Psoas muscle (tissue), 8 donors: ENCODE measurements at places on chromosomes 4 and X.
A peak's percentile ranks its signal among the peaks of the same experiment; 100 is the strongest.

- no peak for DNase-seq
Measured at GRCh38 chrX:96705905-96706304, 21.3 kb downstream of the DIAPH2 start.

DNA sequence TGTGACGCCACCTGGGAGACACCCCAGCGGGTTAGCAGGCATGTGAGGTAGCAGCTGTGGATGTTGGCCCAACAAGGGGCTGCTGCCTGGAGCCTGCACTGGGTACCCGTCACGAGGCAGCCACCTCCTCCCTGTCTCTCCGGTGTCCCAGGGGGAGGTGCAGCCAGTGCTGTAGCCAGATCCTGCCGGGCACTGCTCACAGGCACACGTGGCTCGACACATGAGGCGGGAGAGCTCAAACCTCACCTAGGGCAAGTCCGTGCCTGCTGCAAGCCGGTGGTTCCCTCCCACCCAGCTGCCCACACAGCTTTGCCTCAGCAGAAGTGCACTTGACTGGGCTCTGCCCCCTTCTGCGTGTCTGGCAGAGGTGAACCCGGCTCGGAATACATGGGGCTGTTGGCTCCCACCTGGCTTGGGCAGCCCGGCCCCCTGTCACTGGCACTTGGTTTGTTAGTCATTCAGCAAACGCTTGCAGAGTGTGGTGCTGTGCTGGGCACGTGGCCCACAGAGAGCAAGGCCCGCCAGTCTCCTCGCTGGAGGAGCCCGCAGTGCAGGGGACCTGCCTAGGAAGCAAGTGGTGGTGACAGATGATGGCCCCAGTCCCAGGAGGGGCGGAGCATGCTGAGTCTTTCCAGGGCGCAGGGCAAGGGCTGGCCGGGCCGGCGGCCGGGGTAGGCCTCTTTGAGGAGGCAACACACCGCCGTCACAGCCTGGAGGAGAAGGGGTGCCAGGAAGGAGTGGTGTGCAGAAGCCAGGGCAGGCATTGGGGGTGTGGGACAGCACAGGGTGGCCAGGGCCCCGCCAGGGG is 10.1 kb upstream of the SH3TC1 start:
- DNase-seq: peak; percentile 83

DNA sequence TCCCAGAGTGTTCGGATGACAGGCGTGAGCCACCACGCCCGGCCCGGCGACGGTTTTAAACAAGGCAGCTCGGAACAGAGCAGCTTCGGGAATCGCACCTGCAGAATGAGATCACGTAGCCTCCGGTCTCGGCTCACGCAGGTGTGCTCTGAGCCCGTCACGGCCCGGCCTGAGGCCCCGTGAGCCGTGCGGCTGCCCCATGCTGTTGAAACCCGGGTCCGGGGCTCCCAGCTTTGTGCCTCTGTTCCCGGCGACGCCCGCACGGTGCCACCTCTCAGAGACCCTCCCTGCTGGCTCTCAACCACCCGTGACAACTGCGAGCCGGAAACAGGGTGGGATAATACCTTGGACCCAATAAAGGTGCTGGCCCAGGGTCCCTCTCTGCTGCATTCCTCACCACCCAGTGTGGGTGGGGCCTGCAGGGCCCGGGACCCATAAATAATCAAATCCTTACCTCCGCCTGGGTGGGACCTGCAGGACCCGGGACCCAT is 13.4 kb upstream of the PLCXD1 start:
- DNase-seq: peak; percentile 27

DNA sequence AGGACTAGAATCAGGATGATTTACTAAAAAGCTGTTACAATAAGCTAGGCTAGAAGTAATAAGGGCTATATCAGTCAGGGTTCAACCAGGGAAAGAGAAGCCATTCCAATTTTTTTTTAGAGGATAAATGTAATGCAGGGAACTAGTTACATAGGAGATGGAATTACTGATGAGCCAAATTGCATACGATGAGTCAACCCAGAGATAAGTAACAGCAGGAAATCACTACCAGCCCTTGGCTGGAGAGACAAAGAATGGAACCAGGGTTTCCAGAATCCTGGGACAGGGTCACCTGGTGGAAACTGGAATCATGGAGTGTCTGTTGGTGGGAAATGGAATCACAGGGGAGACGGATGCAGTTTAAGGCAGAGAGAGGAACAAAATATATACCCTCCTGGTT is 13.1 kb upstream of the MAGEA4 start:
- no peak for DNase-seq

- no peak for DNase-seq
Measured at GRCh38 chr4:168955674-168956073, 54.4 kb downstream of the CBR4 start.

GRCh38 chr4:189773909-189774308 is 166.8 kb upstream of the FRG1 start:
- DNase-seq: no peak

GRCh38 chrX:24398766-24399165 is 38.3 kb downstream of the SUPT20HL1 start:
- no peak for DNase-seq

- no peak for DNase-seq
Measured at GRCh38 chr4:20251031-20251795, 492 bp upstream of the SLIT2 start.

GRCh38 chr4:105060628-105061027 is 86.0 kb upstream of the TET2 start:
- no peak for DNase-seq

GRCh38 chrX:12956704-12957534 is 18.0 kb upstream of the TMSB4X start:
- DNase-seq: no peak

DNA sequence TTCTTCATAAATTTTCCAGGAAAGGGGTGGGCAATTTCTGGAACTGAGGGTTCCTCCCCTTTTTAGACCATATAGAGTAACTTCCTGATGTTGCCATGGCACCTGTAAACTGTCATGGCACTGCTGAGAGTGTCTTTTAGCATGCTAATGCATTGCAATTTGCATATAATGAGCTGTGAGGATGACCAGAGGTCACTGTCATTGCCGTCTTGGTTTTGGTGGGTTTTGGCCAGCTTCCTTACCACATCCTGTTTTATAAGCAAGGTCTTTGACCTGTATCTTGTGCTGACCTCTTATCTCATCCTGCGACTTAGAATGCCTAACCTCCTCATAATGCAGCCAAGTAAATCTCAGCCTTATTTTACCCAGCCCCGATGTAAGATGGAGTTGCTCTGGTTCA is 577.8 kb downstream of the NLGN4X start:
- DNase-seq: no peak

GRCh38 chr4:85808104-85808503 is 333.2 kb downstream of the ARHGAP24 start:
- DNase-seq: no peak

DNA sequence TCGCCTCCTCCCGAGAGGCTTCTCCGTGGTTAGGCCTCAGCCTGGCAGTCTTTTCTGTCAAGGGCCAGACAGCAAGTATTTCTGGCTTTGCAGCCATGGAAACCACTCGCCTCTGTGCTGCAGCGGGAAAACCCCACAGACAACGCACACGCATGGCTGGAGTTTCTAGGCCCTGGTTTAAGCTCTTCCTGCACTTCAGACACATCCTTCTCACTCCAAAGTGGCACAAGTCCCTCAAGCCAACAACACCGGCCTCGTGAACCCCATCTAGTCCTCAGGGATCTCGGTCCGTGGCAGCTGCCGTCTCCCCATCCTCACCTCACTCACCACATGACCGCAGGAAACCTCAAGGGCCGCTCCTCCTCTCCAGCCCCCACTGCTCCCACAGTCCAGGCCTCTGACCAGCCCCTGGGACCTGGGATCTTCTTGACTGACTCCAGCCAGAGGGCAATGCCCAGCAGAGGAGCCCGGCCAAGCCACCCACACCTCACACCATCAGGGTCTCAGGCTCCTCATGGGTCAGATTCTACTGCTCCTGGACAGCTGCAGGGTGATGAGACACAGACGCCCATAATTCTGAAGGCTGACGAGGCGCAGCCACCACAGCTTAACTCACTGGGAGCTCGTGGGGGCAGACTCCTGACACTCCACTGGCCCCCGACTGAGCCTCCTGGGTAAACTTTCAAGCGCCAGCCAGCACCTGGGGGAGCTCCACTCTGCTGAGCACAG is 21.7 kb downstream of the LETM1 start:
- no peak for DNase-seq

DNA sequence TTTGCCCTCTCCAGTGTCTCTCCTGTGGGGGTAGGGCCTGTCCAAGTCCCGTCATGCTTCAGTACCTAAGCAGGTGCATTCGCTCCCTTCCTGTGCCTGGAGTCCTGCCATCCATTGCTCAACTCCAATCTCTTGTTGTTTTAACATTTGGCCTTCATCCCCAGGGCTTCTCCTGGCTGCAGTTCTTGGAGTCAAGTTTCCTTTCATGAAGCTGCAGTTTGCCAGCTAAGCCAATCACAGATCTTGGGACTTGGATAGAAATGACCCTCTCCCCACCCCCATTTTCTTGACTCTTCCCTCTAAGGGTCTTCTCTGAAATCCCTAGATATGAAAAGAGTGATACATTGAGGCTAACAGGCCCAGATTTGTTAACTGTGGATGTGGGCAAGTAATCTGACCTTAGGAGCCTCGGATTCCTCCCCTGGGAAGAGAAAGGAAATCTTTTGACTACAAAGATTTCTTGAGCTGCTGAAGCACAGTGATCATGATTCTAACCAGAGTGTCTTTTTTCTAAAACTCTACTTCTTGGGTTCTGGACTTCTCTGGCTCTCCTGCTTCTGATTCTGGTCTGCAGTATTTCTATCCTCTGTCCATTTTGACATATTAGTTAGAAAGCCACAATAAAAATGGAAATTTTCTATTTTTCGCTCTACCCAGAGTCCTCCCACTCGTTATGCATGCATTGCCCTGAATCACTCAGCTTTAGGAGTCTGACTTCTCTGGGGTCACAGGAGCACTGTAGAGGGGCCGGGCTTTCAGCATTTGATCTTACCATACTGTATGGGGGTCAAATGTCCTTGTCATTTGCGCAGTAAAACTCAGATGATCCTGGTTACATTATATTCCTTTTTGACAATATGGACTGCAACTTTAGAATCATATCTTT is 61.0 kb downstream of the CHRNA9 start:
- DNase-seq: peak; percentile 75

- no peak for DNase-seq
Measured at GRCh38 chrX:56564921-56565840, 1.8 kb downstream of the UBQLN2 start.

- DNase-seq: no peak
Measured at GRCh38 chr4:147981305-147981704, 249.4 kb downstream of the ARHGAP10 start.

- no peak for DNase-seq
Measured at GRCh38 chr4:114019969-114020358, 40.5 kb upstream of the ARSJ start.

DNA sequence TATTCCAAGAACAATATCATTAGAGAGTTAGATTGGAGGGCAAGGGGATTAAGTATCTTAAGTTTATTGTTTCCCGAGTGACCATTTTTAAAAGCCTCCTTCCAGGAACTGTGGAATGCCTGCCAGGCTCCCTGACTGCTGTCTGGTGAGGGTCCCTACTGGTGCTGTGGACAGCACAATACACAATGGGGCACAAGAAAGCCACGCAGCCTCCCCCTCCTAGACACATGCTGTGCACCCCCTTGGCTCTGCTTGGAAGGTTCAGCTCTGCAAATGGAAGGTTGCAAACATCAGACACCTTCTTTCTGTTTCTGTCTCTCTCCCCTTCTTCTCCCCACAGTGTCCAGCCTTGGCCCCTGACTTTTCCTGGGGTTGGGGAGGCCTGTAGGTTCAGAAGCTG is 153.2 kb downstream of the SHROOM3 start:
- DNase-seq: no peak

DNA sequence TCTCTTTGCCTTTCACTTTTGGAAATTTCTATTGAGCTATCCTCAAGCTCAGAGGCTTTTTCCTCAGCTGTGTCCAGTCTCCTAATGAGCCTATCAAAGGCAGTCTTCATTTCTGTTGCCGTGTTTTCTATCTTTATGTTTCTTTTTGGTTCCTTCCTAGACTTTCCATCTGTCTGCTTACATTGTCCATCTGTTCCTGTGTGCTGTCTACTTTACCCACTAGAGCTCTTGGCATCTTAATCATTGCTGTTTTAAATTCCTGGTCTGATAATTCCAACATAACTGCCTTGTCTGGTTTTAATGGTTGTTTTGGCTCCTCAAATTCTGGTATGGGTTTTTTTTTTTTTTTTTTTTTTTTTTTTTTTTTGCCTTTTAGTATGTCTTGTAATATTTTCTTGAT is 9.3 kb upstream of the PDE6B start:
- DNase-seq: no peak

GRCh38 chrX:16665089-16665488 is 15.1 kb downstream of the S100G start:
- no peak for DNase-seq

DNA sequence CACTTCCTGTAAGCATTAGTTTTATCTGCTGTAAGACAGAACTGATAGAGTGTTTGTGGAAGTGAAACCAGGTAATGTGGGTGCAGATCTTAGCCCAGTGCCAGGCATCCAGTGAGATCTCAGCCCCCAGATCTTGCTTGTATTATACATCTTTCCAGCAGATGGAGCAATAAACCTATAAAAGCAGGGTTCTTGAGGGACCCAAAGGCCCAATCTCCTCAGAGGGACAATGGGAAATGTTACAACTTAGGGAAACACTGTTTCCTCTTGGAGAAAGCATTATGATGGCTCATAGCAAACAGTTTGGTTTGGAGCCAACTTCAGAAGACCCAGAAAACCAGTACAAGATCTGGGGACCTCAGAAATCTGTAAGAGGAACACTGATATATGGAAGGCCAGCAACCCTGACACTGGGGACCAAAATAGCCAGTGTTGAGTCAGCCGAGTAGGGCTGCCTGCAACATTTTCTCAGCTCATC is 206.3 kb downstream of the SLC7A11 start:
- DNase-seq: no peak

DNA sequence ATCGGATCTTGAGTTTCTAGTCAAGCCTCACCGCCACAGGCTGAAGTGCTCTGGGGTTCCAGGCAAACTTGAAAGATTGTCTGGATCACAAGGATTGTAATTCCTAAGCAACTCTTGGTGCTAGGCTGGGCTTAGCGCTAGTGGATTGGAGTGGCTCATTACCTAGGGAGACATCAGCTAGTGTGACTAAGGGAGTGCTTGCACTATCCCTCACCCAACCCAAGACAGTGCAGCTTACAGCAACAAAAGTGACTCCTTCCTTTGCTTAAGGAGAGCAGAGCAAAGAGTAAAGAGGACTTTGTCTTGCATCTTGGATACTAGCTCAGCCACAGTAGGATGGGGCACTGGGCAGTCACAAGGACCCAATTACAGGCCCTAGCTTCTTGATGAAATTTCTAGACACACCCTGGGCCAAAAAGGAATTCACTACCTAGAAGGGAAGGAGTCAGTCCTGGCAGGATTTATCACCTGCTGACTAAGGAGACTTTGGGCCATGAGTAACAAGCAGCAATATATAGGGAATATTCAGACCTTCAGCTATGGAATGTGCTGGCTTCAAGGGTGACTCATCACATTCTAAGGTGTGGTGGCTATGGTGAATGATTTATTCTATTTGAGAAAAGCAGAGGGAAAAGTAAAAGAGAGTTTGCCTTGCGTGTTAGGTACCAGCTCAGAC is 1212.4 kb downstream of the PCDH18 start:
- no peak for DNase-seq

DNA sequence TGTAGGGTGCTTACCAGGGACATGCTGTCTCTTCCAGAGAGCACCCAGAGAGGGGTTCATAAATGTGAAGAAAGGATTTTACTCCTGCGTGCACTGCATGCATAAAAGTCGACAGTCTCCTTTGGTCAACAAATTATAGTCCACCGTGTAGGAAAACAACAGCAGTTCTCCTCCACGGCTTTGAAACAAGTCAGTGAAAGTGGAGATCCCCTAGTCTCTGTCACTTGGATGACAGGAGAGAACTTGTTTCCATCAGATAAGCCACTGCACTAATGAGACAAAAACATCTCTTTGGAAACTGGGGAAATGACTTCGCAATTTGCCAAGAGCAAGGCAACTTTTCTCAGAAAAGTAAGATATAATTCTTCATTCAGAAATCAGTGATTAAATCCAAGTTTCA is 9.7 kb downstream of the UNC5C start:
- no peak for DNase-seq
